ENCODE measurements at places on chromosomes 1 and 21.

GRCh38 chr1:92544756-92545165 lies 58.0 kb upstream of the GFI1 start:
- DNase-seq: no peak

GRCh38 chr1:227951624-227952373 lies 4.1 kb upstream of the WNT9A start:
- no peak for DNase-seq

GRCh38 chr1:100306735-100307313 lies 40.8 kb downstream of the RTCA start:
- no peak for DNase-seq

DNA sequence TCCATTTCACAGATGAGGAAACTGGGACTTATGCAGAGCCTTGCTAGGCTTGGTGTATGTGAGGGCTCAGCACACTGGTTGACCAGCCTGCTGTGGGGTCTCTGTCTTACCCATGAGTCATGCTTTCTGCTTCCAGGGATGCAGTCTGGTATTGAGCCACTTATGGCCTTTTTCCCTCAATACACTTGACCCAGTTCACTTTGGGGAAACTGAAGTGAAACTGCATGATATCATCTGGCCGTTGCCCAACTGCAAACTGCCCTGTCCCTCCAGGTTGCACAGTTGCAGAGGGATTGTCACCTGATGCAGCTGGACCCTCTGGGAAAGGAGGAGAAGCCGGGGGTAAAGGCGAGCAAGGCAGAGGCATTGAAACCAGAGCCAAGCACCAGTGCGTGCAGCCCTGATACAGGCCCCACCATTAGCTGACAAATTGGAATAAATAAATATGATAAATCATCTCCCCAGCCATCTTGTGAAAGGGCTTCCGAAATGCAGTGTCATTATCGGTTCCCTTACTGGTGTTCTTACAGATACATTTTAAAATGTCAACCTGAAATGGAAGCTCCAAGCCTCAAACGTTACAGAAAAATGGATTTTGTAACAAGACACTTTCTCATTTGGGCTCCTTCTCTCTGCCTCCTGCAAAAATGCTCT lies 39.3 kb upstream of the DUSP10 start:
- no peak for DNase-seq

- DNase-seq: no peak
These were observed 6.1 kb upstream of the MTF1 start for GRCh38 chr1:37865348-37866120.

DNA sequence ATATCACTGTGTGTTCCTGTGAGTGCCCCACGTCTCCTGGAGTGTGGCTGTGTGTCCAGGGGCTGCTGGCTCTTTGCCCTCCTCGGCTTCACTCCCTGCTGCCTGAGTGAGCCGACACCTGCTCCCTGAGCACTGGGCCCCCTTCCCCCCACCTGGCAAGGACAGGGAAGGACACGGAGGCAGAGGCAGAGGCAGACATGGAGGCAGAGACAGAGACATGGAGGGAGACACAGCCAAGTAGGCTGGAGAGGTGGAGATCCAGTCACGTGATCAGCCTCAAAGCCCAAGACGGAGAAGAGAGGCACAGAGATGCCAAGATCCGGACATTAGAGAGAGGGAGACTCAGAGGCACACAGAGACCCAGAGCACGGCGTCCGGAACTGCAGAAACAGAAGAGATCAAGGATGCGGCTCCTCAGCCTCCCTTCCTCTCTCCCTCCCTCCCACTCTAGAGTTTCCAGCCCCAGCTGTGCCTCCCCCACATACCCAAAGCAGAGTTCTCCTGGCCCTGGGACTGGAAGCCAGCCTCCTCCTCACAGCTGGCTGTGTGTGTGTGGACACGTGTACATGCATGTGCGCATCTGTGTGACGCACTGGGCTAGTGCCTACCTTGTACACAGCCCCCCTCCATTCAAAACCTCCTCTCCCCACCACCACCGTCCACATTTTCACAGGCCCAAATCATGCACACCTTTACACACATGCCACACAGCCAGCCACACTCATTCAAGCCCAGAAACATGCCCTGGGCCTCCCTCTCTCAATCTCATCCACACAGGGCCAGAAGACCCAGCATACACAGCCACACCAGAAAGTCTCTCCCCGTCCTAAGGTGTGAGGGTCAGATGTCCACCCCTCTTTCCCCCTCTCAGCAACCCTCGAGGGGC lies 39.1 kb upstream of the WASF2 start:
- no peak for DNase-seq

GRCh38 chr1:106880226-106880625 lies 176.2 kb upstream of the PRMT6 start:
- no peak for DNase-seq

All from stimulated activated CD4-positive, alpha-beta T cell treated with anti-CD3 and anti-CD28 coated beads, Interleukin-1b, Interleukin-23, amount 100 ng/mL, for 1 hour (primary cell).